Fibroblast of skin of left quadriceps (primary cell): ENCODE measurements at places on chromosomes 3 and 15.
A peak's percentile ranks its signal among the peaks of the same experiment; 100 is the strongest.

- DNase-seq: peak; percentile 52
These were observed 15.7 kb downstream of the OXNAD1 start for GRCh38 chr3:16280671-16281070.

- DNase-seq: no peak
These were observed 14.5 kb upstream of the ONECUT1 start for GRCh38 chr15:52804526-52805081.

GRCh38 chr3:101478980-101479379 is 34.0 kb downstream of the SENP7 start:
- DNase-seq: no peak

- DNase-seq: no peak
These were observed 56.1 kb downstream of the ST6GAL1 start for GRCh38 chr3:186986406-186986805.

DNA sequence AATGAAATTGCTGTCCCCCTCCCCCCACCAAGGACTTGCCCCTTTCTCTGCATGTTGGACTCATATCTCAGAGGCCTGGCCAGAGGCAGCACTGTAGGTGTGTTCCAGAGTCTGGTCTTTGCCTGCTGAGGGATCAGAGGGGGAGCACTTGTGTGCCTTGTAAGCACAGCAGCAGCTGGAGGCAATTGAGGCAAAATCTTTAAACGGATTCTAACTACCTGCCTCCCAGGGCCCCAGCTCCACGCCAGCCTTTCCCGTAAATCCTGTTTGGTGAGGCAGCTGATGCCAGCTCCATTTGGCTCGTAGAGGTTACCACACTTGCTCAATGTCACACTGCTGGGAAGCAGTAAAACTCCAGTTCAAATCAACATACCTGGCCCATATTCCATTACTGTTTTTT is 2.3 kb upstream of the IDH2 start:
- DNase-seq: no peak

GRCh38 chr3:67478423-67478822 is 176.0 kb downstream of the SUCLG2 start:
- DNase-seq: no peak

- no peak for DNase-seq
These were observed 795.1 kb downstream of the FHIT start for GRCh38 chr3:60456180-60456579.

GRCh38 chr3:113275583-113275928 is 64.2 kb downstream of the BOC start:
- DNase-seq: no peak

- DNase-seq: no peak
These were observed 33.3 kb downstream of the FMN1 start for GRCh38 chr15:33161209-33161608.

DNA sequence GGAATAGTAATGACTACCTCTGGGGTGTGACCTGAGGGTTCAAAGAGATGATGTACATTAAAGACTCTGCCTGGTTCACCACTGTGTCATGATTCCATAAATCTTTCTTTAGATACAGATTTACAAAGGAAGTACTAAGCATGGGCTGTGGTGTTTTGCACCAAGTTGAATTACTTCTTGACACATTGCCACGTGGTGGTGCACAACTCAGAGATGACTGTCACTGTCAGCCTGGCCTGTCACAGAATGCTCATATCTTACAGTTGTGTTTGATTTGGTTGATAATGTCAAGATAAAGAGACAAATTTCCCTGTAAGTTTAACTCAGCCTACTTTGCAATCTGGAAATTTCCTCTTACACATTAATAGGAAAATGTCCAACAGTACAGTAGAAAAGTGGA is 3.2 kb downstream of the CTDSPL start:
- no peak for DNase-seq

- no peak for DNase-seq
These were observed 2.5 kb downstream of the SLC28A1 start for GRCh38 chr15:84886984-84887299.

- no peak for DNase-seq
These were observed 534.9 kb downstream of the MECOM start for GRCh38 chr3:169128579-169128978.

DNA sequence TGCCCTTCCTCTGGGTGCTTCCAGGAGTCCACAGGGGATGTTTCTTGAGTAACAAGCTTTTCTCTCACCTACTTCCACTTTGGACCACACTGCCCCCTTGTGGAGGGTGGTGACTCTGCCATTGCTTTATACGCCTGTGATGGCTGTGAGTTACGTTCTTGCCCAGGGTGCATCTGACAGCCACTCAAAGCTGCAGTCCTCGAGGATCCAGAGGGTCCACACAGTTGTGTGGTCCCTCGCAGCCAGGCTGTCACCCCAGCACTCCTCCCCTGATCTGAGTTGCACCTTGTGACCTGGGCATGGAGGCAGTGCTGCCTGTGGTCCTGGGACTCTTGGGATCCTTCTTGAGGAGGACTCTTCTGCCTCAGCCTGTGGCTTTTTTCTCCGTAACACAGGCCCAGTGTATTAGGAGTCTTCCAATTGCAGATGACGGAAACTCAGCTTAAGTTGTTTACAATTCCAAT is 23.4 kb downstream of the FOXL2 start:
- peak; percentile 58 for DNase-seq

- no peak for DNase-seq
These were observed 29.5 kb upstream of the ULK4 start for GRCh38 chr3:41991437-41991836.

DNA sequence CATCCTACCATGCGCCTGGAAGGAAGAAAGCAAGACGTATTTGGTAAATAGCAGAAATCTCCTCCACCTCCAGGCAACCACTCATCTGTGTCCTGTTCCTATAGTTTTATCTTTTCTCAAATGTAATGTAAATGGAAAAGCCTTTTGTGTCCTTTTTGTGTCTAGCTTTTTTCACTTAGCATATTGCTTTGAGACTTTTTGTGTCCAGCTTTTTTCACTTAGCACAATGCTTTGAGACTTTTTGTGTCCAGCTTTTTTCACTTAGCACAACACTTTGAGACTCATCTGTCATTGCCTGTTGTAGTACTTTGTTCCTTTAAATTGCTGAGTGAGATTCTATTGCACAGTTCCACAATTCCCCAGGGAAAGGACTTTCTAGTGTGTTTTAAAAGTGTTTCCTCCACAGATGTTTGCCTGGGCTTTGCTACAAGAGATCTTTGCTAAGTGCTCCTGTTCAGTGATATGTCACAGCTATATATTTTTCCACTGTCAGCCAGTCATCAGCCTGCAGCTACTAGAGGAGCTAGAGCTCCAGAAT is 27.9 kb upstream of the MUC13 start:
- peak; percentile 34 for DNase-seq

DNA sequence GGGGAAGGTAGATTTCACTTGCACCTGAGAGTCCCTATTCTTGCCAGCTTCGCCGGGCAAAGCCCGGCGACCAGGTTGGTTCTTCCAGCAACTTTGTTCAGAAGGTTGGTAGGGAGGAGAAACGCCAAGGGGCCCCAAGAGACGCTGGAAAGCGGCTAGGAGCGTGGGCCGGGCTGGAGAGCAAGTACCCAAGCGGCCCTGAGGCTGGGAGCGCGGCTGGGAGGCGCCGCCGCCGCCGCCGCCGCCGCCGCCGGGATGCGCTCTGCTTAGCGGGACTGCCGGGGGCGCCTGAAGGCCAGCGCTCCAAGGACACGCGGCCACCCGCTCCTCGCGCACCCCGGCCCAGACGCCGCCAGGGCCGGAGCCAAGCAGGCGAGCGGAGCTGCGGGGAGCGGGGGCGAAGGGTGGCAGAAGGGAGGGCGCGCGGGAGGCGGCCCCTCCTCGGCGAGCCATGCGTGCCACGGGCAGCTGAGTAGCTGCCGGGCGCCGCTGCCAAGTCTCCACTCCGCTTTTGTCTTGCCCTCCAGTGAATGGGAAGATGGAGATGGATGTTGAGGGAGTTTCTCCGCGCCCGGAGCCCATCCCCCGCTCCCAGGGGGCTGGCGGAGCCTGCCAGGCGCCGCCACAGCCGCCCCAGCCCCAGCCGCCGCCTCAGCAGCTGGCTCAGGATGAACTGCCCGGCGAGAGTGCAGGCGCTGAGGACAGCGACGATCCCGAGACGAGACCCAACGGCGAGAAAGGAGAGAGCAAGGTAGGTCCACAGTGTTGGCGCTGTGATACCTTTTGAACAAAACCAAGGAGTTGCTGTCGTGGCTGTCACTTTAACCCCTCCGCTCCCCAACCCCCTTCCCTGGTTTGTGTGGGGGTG is 227.4 kb upstream of the AZI2 start:
- no peak for DNase-seq

- no peak for DNase-seq
These were observed 6.1 kb downstream of the MINDY4B start for GRCh38 chr3:150899141-150899540.

- DNase-seq: no peak
These were observed 82.0 kb downstream of the BOC start for GRCh38 chr3:113293348-113293747.

GRCh38 chr15:91556926-91557325 is 296.6 kb upstream of the SLCO3A1 start:
- DNase-seq: no peak

GRCh38 chr15:57255751-57256341 is 120.5 kb upstream of the CGNL1 start:
- DNase-seq: no peak

DNA sequence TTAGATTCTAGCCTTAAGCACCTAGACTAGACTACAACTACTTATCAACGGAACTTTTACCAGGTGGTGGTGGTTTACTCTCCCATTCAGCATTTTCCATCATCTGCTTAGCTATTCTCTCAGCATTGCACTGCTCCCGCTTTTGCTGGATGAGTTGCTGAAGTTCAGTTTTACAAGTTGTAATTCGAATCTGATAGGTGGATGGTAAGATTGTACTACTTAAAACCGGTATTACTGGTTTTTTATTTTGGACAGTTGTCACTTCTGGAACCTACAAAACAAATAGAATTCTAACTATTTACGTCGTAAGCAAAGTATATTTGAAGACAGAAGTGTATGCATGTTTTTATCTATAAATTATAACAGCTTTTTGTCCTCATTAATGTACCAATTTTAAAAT is 41.1 kb downstream of the PIK3R4 start:
- no peak for DNase-seq

DNA sequence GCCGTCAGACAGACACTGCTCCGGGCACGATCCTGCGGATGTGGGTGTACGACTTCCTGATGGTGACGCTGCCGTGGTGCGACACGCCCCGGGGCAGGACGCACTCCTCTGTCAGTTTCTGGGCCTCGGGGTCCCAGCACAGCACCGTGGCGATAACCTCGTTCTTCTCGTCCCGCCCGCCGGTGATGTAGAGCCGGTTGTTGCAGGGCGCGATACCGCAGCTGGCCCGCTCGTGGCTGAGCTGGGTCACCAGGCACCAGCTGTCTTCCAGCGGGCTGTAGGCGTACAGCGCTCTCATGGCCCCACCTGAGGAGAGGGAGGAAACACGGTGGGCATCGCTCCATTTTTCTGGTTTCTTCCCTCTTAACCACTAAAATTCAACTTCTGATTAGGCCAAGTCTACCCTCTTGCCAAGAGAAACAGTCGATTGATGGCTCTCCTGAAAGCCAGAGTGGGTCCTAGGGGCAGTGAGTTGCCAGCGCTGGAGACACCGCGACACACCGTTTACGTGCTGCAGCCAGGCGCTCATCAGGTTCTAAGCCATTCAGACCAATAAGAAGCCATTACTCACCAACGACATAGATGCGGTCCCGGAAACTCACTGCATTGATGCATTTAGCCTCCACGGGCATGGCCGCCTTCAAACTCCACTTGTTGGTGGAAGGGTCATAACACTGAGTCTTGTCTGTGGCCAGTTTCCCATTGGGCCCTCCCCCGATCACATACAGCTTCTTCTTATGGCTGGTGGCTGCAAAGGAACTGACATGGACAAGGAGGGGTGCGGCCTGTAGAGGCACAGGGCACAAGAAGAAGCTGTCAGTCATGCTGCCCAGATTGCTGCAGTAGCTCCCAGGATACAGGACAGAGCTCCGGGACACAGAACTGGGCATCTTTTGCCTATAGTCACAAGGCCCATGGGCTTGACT is 63.3 kb downstream of the KLHL6 start:
- no peak for DNase-seq

GRCh38 chr3:21654662-21655061 is 96.3 kb downstream of the ZNF385D start:
- DNase-seq: peak; percentile 67

- no peak for DNase-seq
These were observed at the start of gene CHRNB4 for GRCh38 chr15:78641102-78641748. Gene CHRNB4 (minus strand): TSS chr15:78641210. CDS start chr15:78641133, 77 bp downstream.

DNA sequence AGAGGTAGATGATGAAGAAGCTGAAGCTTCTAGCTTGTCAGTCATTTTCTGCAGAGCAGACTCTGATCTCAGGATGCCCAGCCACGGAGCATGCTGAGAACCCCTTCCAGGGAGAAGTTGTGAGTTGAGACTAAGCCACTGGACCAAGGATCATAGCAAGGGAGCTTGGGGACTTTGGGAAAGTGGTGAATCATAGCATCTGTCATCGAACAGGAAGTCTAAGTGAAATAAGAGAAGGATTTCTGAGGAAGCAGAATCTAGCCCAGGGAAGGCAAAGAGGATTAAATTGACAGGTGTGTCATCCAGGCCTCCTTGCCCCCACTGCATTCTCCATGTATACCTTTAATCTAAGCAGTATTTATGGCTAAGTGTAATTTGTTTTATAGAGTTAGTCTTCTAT is 71.8 kb upstream of the TMEM108 start:
- DNase-seq: no peak

DNA sequence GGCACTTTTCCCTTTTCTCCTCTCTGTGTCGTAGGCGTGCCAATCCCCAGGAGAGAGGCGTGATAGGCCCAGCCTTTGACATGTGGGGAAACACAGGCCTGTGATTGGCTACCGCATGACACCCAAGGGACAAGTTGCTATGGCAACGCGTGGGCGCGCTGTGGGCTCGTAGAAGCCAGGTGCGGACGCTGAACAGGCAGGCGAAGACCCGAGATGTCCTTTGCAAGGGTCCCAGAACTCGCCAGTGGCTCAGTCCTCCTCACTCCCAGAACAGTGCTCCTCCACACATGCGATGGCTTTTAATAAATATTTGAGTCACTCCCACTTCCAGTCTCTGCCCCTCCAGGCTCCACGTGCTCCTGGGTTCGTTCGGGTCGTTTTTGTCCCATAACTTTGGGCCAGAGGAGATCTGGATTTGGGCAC is 4.2 kb downstream of the SLC51B start:
- DNase-seq: peak; percentile 88

DNA sequence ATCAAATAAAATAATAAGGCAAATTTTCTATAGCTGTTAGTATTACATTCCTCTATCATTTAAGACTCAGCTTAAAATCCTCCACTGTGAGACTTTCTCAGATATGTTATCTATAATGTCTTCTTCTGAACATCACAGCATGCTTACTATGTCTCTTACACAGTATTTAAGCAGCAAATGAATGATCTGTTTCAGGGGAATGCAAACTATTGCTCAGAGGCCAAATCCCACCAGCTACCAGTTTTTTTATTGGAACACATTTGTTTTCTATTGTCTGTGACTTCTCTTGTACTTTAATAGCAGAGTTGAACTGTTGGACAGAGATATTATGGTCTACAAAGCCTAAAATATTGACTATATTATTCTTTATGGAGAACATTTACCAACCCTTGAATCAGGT is 59.6 kb downstream of the C3orf38 start:
- DNase-seq: no peak
